Activated CD8-positive, alpha-beta memory T cell treated with anti-CD3 and anti-CD28 coated beads for 1 hour (primary cell): ENCODE measurements at places on chromosomes 6 and 20.

DNA sequence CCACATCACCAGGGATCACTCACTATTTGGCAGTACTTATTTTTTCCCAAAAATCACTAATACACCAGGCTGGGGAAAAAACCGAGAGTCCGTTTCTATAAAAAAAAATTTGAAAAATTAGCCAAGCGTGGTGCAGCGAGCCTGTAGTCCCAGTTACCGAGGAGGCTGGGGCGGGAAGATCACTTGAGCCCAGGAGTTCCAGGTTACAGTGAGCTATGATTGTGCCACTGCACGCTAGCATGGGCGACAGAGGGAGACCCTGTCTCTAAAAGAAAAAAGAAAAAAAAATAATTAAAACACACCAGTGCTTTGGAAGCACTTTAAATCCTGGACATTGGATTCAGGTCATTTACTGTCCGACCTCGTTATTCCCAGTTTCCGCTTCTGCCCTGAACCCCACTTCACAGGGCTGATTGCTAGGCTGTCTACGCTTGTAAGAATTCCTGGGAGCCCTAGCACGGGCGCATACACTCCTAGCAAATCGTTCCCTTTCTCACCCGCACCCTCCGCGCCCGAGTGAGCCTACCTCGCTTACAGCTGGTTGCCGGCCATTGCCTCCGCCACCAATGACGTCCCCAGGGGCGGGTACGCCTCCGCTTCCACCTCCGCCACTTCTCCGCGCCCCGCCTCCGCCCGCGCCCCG, at the start of gene TPMT:
Gene TPMT, minus strand, starts transcription at position 571 of the 643 bp plus-strand sequence. CDS start 5,950 bp downstream, outside the sequence.
- no peak for DNase-seq

DNA sequence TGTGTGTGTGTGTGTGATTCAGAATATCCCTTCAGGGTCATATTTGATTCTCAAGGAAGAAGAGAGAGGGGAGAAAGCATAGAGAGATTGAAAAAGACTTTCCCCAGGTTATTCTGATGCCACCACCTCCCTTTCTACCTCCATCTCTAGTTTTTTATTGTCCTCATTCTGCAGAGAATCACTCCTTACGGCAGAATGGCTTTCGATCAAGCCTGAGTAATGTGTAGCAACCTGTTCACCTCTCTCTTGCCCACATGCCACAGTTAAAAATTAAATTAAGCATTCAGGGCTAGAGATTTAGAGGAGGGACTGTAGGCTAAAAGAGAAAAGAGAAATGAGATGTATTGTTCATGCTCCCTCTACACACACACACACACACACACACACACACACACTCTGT, 18.1 kb downstream of the KLHL32 start:
- DNase-seq, result no peak

DNA sequence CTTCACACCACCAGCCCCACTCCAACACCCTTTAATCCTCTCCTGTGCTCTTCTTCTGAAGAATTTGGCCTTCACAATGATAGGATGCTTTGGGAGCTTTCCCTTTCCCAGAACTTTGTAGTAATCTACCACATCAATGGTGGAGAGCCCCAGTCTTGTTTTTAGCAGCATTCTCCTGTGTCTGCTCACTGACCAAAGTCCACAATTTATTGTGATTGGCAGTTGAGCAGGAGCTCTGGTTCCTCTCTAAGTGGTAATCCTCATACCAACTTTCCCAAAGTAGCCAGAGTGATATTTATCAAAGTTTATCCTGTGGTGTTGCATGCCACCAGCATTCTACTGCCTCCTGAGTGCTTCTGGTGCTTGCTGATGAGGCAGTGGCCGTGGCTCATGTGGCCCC, 29.0 kb upstream of the OPN5 start:
- no peak for DNase-seq

- DNase-seq, result no peak
Measured at GRCh38 chr6:122365775-122366403, 33.6 kb upstream of the HSF2 start.

DNA sequence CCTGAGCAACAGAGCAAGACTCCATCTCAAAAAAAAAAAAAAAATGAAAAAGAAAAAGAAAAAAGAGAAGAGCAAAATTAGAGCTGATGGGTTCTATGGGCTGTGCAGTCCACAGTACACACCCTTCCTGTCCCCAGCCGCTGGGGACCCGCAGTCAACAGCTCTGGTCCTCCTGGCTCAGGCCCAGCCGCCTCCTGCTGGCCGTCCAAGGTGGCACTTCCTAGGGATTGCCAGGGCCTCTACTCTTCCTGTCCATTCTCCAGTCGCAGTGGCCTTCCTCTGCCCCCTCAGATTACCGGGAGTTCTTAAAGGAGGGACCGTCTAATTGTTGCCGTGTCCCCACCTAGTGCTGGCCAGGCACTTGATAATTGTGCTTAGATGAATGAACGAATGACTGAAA, 41.7 kb downstream of the TMEM242 start:
- DNase-seq, result no peak

DNA sequence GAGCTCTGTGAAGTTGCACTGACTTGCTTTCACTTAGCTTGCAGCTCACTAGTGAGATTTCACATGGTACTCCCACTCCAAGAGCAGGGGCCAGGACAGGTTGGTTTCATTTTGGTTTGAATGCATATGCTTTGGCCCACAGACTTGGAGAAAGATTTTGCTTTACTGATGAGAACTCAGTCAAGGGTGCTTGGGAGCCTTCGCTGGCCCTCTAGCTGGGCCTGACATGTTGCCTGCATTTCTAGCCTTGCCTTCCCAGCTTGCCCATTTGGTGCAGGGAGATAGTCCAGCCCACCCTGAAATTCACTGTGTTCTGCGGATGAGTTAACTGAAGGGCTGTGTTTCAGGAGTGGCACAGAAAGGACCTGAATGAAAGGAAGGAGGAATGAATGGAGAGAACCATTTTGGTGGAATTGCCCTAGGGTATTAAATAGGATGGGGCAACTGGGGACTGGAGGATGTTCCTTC, 1.9 kb downstream of the SGK1 start:
- DNase-seq, result no peak

DNA sequence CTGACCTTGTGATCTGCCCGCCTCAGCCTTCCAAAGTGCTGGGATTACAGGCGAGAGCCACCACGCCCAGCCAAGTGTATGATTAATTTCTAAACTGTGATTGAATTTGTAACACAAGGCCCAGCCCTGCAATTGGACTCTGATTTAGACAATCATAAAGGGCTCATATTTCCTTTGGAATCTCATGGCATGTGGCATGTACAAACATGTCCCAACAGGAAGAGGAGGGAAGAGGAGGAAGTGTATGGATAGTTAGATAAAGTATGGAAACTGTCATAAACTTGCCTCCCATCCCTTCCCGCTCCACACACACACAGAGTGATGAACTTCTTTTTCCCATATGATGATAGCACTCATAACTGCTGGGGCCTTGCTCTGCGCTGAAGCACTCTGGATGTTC, 27.2 kb upstream of the QKI start:
- no peak for DNase-seq
